ENCODE measurements at places on chromosomes 16 and 17.

DNA sequence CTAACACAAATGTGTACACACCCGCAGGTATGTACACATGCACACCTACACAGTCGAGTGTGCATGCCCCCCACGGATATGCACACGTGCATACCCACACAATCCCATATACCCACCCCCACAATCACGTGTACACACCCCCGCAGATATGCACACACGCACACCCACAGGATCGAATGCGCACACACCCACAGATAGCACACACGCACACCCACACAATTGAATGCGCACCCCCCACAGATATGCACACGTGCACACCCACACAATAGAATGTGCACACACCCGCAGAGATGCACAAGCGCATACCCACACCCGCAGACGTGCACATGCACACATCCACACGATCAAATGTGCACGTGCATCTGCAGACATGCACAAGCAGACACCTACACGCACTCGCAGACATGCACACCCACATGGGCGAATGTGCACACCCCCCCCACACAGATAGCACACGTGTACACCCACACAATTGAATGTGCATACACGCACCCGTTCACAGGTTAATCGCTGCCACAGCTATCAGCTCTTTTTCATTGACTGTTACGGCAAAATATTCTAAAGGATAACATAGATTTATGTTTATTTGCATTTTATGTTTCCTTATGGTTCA, 10.8 kb downstream of the ZNF750 start:
- no peak for DNase-seq

- peak; percentile 84 for DNase-seq
Measured at GRCh38 chr16:25111403-25112166, at the start of gene LCMT1. LCMT1 (plus strand) TSS chr16:25111742; CDS start chr16:25111884, 142 bp downstream.

- DNase-seq, result no peak
Measured at GRCh38 chr17:28954886-28955285, 3.6 kb upstream of the PHF12 start.

DNA sequence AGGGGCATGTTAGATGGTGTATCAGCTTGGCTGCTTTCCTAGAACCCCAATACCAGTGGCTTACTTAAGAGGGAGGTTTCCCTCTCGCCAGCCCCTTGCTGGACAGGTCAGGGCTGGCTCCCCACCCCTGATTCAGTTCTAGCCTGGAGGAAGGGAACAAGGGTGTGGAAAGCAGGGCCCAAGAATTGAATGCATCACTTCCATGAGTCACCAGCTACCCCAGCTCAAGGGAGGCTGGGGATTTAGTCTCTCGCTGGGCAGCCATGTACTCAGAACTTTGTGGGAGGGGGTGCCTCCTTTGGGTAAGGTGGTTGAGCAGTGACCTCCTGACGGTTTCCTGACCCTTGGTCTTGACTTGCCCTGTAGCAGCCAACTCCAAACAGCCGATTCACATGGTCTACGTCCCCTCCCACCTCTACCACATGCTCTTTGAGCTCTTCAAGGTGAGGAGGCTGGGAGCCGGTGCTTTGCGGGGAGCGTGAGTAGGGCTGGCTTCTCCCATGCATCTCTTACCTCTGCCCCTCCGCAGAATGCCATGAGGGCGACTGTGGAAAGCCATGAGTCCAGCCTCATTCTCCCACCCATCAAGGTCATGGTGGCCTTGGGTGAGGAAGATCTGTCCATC, 12.8 kb downstream of the PDK2 start:
- no peak for DNase-seq

DNA sequence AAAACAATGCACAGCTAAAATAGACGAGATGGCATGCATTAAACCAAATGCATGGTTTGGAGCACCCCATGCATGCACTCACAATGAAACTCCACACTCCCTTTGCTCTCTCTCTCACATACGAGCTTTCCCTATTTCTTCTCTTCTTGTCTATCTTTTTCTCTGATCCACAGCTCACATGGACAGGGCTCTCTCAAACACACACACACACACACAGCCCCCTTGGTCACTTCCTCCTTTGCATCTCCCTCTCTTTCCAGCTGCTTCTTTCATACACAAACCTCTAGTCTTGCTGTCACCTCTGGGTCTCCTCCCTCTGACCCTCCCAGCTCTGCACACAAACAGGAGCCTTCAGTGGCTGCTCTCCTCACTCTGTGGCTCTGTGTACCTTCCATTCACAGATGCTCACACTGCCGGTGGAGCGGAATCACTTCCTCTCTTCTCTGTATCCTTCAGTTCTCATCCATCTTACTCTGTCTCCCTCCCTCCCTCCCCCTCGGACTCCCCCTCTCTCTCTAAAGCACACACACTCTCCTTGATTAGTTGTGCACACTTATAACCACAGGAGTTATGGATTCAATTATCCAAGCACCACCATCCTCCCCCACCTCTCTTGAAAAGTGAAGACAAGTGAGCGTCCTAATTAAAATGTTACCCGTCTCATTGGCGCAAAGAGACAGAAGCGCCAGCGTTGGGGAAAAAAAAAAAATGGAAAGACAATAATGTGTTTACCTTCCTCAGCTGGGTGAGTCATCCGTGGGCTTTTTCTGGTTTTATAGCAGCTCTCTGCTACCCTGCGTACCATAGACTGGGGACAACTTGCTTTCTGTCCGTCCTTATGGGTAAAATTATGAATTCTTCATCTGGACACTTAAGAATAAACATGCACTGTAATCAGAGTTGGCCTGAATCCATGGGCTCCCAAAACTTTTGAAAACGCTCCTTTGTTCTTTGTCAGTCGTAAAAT, 90.8 kb downstream of the SHISA6 start:
- no peak for DNase-seq

- no peak for DNase-seq
Measured at GRCh38 chr16:81995651-81996050, 15.6 kb downstream of the SDR42E1 start.

DNA sequence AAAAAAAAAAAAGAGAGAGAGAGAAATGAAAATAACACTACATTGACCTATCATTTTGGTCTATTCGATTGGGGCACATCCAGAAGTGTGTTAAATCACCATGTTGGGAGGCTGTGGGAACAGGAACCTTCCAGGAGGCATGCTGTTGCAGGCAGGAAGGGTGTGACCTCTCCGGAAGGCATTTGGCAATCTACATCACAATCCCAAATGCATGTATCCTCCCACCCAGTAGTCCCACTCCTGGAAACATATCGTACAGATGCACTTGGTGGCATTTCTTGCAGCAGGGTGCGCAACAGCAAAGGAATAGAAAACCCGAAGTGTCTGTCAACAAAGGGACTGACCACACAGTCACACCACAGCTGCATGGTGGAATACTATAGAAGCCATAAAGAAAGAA, 7.9 kb downstream of the PLLP start:
- no peak for DNase-seq

- no peak for DNase-seq
Measured at GRCh38 chr17:56765449-56765848, 68.3 kb downstream of the C17orf67 start.

DNA sequence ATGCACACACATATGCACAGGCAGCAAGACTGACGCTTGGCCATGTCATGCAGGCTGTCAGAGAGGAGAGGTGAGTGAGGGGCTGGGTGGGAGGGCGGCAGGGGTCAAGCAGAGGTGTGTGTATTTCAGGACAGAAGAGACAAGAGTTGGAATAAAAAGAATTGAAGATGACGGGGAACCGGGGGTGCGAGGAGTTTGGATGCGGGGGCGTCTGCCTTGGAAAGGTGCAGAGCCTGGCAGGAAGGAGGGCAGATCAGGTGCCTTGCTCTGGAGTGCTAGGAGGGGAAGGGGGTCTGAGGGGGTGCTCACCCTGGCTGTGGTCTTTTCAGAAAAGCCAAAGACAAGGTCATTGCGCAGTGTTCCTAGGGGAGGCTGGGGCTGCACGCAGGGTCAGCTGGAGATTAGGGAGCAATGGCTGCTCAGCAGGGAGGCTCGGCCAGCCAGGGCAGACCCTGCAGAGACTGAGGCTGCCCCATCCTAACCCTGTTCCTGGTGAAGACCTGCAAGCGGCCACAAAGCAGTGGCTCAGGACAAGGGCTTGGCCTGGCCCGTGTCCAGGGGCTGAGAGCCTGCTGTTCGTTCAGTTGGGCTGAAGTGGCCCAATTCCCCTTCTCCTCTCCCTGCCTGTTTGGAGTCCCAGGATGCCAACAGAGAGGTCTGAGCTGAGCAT, 23.7 kb upstream of the CBX4 start:
- DNase-seq, result no peak

DNA sequence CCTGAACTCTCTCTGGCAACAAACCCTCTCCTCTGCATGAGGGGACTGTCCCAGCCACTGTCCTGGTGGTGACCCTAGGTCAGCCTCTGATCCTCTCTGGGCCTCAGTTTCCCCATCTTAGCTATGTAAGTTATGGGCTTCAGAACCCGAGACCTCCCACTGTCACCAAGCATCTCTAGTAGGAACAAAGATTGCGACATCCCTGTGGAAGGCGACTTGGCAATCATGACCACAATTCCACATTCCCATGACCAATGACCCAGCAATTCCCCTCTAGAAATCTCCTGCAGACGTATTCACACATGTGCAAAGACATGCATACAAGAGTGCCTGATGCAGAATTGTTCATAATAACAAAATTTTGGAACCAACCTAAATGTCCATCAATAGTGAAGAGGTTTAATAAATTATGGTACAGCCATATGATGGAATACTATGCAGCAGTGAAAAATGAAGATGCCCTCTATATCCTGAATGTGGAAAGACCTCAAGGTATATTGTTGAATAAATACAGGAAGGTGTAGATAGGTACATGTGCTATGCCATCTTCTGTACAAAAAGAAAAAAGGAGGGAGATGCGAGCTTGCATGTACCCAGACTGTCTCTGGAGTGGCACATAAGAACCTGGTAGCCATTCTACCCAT, 21.2 kb downstream of the CNGB1 start:
- no peak for DNase-seq

DNA sequence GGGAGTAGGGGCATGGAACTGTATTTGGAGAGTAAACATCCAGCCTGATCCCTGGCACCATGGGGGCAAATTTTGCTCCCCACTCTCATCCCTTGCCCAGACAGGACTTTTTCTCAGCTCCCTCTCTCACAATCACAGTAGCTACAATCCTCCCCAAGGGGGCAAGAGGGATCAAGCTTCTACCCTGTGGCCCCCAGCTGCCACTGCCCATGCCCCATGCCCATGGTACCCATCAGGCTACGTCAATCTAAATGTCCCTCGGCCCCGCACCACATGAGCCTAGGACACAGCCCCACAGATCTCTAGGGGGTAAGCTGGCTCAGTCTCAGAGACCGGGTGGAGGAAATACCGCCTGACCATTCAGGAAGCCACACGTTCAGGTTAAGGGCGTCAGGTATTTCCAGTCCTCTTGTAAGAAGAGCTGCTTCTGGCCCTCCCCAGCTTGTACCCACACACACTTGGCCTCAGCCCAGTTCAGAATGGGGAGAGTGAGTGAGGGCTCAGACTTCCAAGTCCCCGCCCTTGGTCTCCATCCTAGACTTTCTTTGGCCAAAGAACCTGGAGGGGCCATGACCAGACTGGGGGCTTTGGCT, 1.8 kb downstream of the CACNB1 start:
- no peak for DNase-seq

DNA sequence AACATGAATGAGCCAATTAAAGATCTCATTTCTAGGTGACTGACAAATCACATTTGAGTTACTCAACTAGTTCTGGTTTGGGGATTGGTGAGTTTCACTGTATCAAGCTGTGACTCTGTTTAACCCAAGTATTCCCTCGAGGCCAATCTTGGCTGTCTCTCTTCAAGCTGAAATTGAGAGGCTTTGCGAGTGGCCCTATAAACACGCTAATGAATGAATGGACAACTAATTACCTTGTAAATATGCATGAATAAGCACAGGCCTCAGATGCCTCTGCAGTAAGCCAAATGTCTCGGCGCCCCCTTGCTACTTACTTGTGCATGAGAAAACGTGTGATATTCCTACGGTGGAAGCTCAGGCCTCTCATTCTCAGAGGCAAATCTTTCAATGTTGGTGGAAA, 450.3 kb upstream of the PSMD7 start:
- DNase-seq, result no peak

DNA sequence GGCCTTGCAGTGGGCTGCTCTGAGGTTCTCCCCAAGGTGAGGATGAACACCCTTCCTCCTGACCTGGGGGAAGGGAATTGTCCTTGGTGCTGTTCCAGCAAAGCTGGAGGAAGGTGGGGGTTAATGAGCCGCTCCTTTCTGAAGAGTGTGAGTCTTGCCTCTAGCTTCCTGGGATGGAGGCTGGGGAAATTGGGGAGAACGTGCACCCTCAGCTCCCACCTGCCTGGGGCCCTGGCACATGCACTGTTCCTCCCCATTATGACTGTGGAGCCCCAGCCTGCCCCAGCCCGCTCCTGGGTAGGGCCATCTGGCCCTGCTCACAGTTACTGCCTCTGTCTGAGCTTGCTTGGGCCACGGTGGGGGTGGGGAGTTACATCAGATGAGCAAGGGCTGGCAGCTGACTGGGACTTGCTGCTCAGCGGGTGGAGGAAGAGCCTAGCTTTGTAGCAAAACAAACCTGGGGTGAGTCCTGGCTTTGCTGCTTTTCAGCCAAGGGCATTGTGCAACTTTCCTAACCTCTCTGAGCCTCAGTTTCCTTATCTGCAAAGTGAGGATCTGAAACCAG, 11.1 kb downstream of the TNS4 start:
- DNase-seq, result peak; percentile 62

- DNase-seq, result no peak
Measured at GRCh38 chr17:50127697-50128361, 2.1 kb downstream of the SAMD14 start.

DNA sequence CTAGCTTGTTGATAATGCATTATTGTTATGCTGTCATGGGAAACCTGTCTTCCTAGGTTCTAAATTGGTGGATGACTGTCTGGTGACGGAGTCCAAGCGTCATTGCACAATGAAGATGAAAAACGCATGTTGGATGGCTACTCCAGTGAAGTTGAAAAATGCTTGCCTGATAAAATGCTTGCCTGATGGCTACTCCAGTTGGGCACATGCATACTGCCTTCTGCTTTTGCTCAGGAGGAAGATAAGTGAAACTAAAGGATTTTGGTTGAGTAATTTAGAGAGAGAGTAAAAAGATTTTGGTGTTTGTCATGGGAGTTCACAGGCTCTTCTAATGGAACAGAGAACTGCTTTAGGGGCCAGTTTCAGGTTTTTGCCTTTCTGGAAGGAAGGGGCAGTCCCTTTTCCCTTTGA, 118.6 kb downstream of the PRKCA start:
- DNase-seq, result no peak
